ENCODE measurements at places on chromosomes 6 and 20.

DNA sequence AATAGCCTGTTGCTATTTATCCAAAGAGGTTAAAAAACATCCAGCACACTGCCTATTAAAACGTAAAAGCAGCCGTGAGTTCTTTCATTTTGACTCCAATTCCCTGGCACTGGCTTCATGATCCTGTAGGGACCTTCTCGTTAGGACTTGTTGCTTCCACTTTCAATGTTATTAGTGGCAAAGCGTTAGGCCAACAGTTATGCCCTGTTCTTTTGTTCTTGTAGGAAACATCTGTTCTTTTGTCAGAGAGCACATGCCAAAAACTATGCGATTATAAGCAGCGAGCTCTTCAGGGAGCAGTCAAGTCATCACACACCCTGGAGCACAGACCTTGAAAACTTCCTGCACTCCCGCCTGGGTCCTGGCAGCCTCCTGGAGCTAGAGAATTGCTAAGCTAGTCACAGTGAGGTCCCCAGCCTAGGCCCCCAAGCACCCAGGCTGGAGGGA, 609.5 kb upstream of the ARID1B start:
- DNase-seq, result no peak

DNA sequence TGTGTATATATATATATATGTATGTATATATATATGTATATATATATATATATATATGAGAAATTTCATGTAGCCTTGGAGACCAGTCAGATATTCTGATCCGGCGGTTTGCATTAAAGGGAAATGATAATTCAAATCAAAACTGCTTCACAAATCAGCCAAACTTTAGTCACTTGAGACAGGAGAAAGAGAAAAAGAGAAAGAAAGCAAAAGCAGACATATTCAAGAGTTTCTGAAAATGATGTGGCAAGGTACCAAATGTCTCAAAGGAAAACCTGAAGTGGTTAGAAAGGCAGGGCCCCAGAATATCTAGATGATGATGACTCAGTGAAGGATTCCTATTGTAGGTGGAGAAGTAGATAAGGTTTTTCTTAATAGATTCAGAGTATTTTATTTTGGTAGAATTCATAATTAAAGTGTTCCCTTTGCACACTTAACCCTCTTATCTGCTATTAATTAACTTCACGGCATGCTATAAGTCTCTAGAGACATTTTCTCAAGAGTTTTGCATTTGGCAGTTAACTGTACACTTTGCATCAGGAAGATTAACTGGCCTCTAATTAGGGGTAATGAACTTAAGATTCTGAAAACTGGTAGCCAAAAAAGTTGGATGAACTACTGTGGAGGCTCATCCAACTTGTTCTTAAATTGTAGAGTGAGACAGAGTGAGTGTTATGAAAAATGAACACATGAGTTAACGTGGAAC, 50.1 kb upstream of the ASF1A start:
- DNase-seq, result no peak

DNA sequence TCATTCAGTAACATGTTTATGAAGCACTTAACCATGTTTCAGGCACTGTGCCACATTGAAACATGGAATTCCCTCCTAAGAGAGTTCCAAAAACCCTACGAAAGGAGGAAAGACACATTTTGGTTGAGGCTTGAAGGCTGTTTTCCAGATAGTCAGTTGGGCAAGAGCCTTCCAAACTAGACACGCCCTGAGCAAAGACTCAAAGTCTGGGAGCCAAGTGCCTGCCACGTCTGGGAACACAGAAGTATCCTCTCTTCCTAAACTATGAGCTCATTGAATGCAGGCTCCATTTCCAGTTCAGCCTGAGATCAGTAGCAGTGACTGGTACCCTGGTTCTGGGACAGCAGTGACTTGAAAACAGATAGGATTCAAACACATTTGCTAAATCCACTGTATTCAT, 74.5 kb upstream of the FAM8A1 start:
- no peak for DNase-seq

DNA sequence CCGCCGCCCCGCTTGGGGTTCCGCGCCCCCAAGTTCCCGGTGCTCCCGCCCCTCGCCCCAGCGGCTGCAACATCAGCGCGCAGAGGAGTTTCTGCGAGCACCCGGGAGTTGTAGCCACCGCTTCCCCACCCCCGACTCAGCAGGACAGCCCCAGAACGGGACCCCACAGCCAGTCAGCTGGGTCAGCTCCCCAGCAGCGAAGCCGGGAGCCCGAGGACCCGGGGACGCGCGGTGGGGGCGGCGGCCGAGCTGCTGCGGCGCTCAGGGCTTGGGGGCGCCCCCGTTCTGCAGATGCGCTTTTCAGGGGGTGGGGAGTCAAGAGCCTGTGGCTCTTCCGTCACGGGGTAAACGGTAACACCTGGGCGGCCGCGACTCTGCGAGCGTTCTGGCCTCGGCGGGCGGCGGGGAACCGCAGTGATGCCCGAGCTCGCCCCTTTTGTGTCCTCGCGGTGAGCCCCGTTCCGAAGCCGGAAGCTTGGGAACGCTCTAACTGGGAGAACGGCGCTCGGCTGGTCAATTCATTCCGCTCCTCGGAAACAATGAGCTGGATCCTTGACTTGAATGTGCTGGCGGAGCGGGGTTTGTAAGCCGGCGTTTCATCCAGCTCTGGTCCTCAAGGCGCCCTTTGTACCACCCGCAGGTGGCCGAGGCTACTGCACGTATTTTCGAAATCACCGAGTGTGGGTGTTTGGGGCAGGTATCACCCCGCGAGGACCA, 774 bp downstream of the PLEKHG1 start:
- DNase-seq, result no peak

- DNase-seq, result no peak
Observed at GRCh38 chr6:139605350-139605749, 230.9 kb upstream of the CITED2 start.

GRCh38 chr6:144150710-144151657, 667 bp downstream of the STX11 start:
- no peak for DNase-seq

GRCh38 chr6:23533944-23534343, 592.1 kb upstream of the NRSN1 start:
- peak; percentile 73 for DNase-seq

DNA sequence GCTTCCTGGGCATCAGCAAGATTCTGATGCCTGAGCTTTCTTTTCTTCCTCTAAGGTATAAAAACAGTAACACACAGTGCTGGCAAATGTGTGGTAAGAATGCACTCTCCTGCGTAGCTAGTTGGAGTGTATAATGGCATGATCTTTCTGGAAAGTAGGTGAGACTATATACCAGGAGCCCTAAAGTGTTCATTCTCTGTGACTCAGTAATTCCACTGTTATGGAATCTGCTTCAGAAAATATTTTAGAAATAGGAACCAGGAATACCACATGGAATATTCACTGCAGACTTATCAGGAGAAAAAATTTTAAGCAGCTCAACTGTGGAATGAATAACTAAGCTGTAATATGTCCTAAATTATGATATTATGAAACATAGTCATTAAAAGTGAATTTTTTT, 16.9 kb upstream of the CSE1L start:
- DNase-seq, result no peak

DNA sequence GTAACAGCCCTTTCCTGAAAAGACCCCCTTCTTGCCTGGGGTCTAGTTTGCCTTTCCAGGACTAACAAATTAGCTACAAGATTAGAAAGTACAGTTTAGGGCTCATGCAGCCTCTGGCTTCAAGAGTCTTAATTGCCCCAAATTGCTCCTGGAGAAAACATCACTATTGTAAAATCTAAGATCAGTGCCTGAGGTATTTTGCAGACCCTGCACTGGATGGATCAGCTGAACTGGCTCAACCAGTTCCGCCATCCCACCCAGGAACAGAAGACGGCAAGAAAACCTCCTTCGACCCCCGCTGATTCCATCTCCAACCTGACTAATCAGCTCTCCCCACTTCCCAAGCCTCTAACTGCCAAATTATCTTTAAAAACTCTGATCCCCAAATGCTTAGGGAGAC, 236.5 kb upstream of the KCNG1 start:
- DNase-seq, result no peak

- no peak for DNase-seq
Observed at GRCh38 chr6:157036245-157036711, 259.1 kb downstream of the ARID1B start.

DNA sequence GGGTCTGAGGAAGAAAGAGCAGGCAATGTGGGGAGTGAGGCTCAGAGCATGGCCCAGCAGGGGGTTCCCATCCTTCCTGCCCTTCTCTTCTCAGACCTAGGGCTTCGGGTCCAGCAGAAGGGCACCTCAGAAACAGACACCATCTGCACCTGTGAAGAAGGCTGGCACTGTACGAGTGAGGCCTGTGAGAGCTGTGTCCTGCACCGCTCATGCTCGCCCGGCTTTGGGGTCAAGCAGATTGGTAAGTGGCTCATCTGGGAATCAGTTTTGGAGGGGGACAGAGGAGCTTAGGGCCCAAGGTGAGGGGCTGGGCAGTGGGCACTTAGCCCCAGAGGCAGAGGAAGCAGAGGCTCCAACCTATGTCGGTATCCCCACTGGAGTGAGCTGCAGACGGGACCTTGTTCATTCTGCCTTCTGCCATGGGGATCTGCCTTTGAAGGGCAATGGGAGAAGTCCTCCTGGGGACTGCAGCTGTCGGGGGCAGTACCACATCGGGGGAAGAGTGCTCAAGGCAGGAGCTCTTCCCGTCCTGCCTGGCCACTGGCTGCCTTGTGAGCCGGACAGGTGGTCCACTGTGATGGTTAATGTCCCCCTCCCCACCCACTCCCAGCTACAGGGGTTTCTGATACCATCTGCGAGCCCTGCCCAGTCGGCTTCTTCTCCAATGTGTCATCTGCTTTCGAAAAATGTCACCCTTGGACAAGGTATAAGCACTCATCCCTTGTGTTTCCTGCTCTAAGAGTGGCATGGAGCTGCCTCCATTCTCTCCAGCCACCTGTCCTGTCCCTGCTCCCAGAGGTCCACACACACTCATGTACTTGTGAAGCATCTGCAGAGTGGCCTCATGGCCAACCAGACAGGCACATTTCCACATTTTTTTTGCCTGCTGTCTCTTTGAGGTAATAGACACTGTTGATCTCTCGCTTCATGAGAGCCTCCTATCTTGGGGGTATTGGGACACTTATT, 4.7 kb downstream of the CD40 start:
- DNase-seq, result no peak

DNA sequence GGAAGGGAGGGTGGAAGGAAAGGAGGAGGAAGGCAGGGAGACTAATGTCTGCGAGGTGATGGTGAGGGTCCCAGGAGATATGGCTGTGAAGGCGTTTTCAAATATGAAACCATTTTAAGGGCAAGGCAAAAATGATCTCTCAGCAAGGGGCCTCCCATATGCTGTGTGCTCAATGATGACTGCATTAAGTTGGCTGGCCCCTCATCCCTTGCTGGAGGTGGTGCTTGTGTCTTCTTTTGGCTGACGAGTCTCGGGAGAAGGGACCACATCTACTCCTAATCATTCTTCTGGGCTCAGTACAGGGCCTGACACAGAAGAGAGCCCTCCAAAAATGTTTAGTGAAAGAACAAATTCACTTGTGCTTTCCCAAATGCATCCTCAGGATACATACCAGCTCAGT, 23.0 kb upstream of the MRPS18A start:
- DNase-seq, result no peak

DNA sequence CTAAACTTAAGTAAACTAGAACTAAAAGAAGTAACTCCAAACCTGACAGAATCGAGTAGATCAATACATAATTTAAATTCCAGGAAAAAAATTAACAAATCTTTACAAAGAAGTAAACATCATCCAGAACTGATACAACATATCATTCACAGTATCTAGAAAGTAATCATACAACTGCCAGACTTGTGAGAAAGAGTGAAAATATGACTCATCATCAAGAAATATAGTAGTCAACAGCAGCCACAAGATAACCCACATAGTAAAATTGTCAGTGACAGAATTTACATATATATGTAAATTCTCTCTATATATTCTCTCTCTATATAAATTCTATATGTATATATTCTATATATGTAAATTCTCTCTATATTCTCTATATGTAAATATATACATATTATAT, 242.8 kb upstream of the RGS17 start:
- no peak for DNase-seq

- DNase-seq, result no peak
Observed at GRCh38 chr6:109449795-109450673, 5.5 kb downstream of the MICAL1 start.

DNA sequence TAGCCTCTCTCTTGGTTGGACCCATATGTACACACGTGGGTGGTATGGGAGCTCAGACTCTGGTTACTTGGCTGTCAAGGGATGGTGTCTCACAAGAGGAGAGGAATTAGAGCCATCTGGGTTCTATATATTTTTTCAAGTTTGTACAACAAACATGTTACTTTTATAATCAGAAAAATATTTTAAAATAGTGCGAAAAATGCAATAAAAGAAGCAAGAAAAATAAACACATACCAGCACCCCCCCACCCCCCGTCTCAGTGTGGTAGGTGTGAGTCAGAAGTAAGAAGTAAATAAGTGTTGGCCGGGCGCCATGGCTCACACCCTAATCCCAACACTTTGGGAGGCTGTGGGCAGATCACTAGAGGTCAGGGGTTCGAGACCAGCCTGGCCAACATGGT, 2.1 kb upstream of the TIAM2 start:
- no peak for DNase-seq

DNA sequence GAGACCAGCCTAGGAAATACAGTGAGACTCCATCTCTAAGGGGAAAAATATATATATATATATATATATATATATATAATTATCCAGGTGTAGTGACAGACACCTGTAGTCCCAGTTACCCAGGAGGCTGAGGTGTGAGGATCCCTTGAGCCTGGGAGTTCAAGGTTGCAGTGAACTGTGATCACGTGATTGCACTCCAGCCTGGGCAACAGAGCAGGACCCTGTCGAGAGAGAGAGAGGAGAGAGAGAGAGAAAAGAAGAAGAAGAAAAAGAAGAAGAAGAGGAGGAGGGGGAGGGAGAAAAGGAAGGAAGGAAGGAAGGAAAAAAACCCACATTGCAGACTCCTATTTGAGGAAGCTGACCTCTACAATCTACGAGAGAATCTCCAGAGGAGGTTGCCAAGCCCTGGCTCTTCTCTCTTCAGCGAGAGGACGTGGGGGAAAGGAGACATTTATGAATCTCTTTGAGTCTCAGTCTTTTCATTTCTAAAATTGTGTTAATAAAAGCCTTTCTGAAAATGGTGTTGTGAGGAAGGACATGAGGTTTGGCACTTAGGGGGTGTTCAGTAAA, 49.7 kb downstream of the COL11A2 start:
- DNase-seq, result no peak

- no peak for DNase-seq
Observed at GRCh38 chr6:146305092-146305491, 238.5 kb upstream of the RAB32 start.

DNA sequence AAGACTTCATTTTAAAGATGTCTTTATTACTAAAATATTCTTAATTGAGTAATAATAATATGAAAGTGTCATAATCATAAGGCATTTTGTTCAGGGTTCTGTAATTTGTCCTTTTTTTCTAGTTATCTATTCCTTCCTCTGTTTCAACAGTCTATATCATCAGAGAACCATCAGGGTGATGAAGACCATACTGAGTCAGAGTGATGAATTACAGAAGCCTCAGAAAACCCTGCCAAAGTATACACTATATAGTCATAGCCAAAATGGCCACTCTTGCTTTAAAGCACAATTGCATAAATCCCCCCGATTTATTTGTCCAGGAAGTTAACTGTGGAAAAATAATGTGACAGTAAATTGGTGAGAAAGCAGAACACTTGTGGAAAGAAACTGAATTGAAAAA, 735.0 kb downstream of the EPHA7 start:
- no peak for DNase-seq

All from NCI-H1436 treated with DMSO at 0.1 percent for 48 hours (cell line).